Progenitor cell of endocrine pancreas (in vitro differentiated cells): ENCODE measurements at places on chromosomes 4 and X. TPM values are rescaled to one million over a fixed set of nuclear protein-coding genes. Genes with fewer than 3 reads are reported as not detected.
A peak's percentile ranks its signal among the peaks of the same experiment; 100 is the strongest.

CDS1 gene
- total RNA-seq = 21.6 and 22.2 TPM in 2 replicates

GRCh38 chrX:150255441-150256296, 107.4 kb upstream of the MAMLD1 start:
- H3K4me3 ChIP-seq = no peak overlapping the region
- no peak for DNase-seq
- H3K36me3 ChIP-seq = no peaks in the 10 kb centered on the region
- H3K27ac ChIP-seq = no peak overlapping the region
- no peaks in the 10 kb centered on the region for H3K27me3 ChIP-seq

- peaks cover 12% of the 10 kb centered on the region for H3K4me1 ChIP-seq
- no peaks in the 10 kb centered on the region for H3K27me3 ChIP-seq
- no peak overlapping the region for H3K4me3 ChIP-seq
- no peak for DNase-seq
- H3K27ac ChIP-seq = no peak overlapping the region
- H3K36me3 ChIP-seq = no peaks in the 10 kb centered on the region
These were observed 203.0 kb upstream of the CNKSR2 start for GRCh38 chrX:21171181-21171580.

GRCh38 chrX:50719614-50720013, 94.4 kb downstream of the SHROOM4 start:
- no peak overlapping the region for H3K27ac ChIP-seq
- H3K27me3 ChIP-seq = no peaks in the 10 kb centered on the region
- no peak for DNase-seq
- peaks cover 5% of the 10 kb centered on the region for H3K36me3 ChIP-seq
- no peak overlapping the region for H3K4me3 ChIP-seq

PDE6B gene
- 10.4 TPM in 2 replicates for total RNA-seq

RENBP gene
- 2.5 and 3.3 TPM in 2 replicates for total RNA-seq

GRCh38 chr4:11426731-11427120, 2.0 kb downstream of the HS3ST1 start:
- no peak overlapping the region for H3K27ac ChIP-seq
- no peak for DNase-seq
- H3K27me3 ChIP-seq = peaks cover 46% of the 10 kb centered on the region
- H3K4me3 ChIP-seq = peak overlapping the region; percentile 82

GRCh38 chrX:133812402-133812801, 173.0 kb downstream of the GPC3 start:
- H3K27me3 ChIP-seq = no peaks in the 10 kb centered on the region
- peak overlapping the region; percentile 62 for H3K27ac ChIP-seq
- DNase-seq = no peak
- H3K4me1 ChIP-seq = peaks cover 42% of the 10 kb centered on the region
- H3K36me3 ChIP-seq = no peaks in the 10 kb centered on the region
- H3K4me3 ChIP-seq = no peak overlapping the region

DNA sequence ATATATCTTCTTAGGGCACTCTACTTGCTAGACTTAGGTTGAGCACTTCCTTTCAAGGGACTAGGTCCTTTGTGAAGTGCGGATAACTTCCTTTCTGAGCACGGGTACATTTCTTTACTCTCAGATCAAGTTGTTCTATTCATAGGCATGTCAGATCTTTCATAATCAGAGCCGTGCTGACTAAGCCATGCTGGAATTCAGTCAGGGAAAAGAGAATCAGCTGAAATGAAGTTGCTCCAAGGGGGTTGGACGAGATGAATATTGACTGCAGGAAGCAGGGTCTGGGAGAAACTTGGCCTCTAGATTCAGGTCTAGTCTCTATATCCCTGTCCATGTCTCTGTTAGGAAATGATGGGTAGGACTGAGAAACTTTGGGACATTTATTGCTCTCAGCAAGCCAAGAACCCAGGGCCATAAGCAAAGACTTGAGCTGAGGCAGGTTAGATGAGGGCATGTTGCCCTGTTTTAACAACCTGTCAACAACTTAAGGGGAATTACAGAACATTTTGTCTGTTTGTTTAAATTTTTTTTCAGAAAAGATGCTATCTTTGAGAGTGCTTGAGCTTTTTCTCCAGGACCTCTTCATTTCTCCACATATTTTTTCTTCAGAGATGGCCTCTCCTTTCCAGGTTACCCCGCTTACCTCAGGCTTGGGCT, 28.3 kb downstream of the AREG start:
- no peak overlapping the region for H3K27ac ChIP-seq
- no peaks in the 10 kb centered on the region for H3K36me3 ChIP-seq

DNA sequence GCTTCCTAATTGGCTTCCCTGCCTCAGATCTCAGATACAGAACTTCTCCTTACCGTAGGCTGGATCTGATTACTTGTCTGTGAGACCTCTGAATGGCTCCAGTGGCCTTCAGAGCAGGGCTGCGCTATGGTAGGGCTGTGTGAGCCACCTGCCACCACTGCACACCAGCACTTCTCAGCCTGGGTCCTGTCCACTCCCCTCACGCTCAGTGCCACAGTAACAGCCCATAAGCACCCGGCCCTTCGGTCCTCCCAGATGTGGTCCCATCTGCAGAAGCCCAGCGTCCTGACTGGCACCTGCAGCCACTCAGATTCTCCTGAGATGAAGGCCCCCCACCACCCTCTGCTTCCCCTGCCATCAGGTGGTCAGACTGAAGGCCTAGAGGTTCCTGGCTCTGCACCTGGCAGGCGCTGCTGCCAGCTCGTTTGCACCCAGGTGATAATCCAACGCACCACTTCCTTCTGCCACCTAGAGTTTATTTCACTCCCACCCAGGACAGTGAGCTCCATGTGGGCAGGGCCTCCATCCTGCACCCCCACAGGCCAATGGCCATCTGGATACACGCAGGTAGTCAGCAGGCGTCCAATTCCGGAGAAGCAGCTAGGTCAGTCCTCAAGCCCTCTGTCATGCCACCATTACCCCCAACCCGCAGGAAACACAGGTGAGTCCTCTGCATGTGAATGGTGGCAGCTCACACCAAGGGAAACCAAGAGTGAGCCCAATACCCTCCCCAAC, 5.4 kb downstream of the WDR1 start:
- H3K36me3 ChIP-seq = peaks cover 31% of the 10 kb centered on the region
- no peak for DNase-seq
- H3K27ac ChIP-seq = peak overlapping the region; percentile 45
- H3K4me3 ChIP-seq = no peak overlapping the region
- no peaks in the 10 kb centered on the region for H3K27me3 ChIP-seq
- peaks cover 15% of the 10 kb centered on the region for H3K4me1 ChIP-seq

ARR3 gene
- total RNA-seq = not detected in 2 replicates

- peak overlapping the region; percentile 69 for H3K27ac ChIP-seq
- peaks cover 37% of the 10 kb centered on the region for H3K36me3 ChIP-seq
- no peak overlapping the region for H3K4me3 ChIP-seq
These were observed 22.4 kb downstream of the DCTD start for GRCh38 chr4:182894681-182895275.

GRCh38 chrX:41499195-41499594, 52.1 kb downstream of the NYX start:
- no peak for DNase-seq
- H3K27me3 ChIP-seq = no peaks in the 10 kb centered on the region
- H3K4me3 ChIP-seq = no peak overlapping the region
- no peak overlapping the region for H3K27ac ChIP-seq
- peaks cover 4% of the 10 kb centered on the region for H3K36me3 ChIP-seq

ABHD18 gene
- 19.4 and 19.9 TPM in 2 replicates for total RNA-seq

- H3K27ac ChIP-seq = no peak overlapping the region
- H3K4me3 ChIP-seq = no peak overlapping the region
- DNase-seq = no peak
- H3K27me3 ChIP-seq = no peaks in the 10 kb centered on the region
- no peaks in the 10 kb centered on the region for H3K4me1 ChIP-seq
These were observed 12.8 kb upstream of the AKAP17A start for GRCh38 chrX:1578511-1579173.

DNA sequence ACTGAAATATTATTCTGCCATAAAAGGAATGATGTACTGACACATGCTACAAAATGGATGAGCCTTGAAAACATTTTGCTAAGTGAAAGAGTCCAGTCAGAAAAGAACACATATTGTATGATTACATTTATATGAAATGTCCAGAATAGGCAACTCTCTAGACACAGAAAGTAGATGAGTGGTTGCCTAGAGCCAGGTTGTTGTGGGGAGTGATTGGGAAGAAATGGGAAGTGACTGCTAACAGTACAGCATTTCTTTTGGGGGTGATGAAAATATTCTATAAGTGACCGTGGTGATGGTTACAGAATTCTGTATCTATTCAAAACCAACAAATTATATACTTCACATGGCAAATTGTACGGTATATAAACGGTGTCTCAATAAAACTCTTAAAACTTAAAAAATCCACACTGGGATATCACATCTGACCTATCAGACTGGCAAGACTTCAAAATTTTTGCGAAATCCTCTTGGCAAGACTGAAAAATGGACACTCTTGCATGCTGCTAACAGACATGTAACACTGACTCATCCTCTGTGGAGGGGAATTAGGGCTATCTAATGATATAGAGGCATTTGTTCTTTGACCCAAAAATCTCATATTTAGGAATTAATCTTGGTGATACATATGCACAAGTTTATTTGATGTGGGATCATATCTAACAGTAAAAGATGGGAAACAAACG, 71.8 kb downstream of the FAM13A start:
- H3K4me3 ChIP-seq = no peak overlapping the region
- H3K27me3 ChIP-seq = no peaks in the 10 kb centered on the region
- DNase-seq = no peak
- H3K27ac ChIP-seq = no peak overlapping the region
- no peaks in the 10 kb centered on the region for H3K4me1 ChIP-seq

CABS1 gene
- total RNA-seq = not detected in 2 replicates

DNA sequence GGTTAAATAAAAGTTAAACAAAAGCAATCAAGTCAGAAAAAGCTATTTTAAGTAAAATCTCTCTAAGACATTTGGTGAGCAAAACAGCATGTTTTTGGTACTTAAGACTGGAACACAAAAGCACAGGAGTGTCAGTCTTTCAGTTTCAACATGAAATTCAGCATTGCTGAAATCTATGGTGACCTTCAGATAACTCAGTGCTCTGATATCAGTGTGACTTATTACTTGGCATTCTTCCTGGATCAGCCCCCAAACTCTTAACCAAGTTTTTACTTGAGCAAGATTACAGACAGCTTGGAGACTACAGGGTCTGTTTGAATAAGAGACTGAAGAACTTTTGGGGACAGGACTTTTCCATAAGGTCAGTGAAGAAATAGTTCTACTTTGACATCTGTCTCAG, 437.2 kb downstream of the RAPGEF2 start:
- no peak for DNase-seq
- no peak overlapping the region for H3K4me3 ChIP-seq
- H3K36me3 ChIP-seq = peaks cover 5% of the 10 kb centered on the region
- H3K27ac ChIP-seq = no peak overlapping the region
- H3K4me1 ChIP-seq = peaks cover 9% of the 10 kb centered on the region

GRCh38 chrX:49840679-49841078, 11.6 kb downstream of the PAGE4 start:
- no peaks in the 10 kb centered on the region for H3K27me3 ChIP-seq
- no peak overlapping the region for H3K27ac ChIP-seq
- peak; percentile 39 for DNase-seq
- H3K36me3 ChIP-seq = no peaks in the 10 kb centered on the region
- no peak overlapping the region for H3K4me3 ChIP-seq
- H3K4me1 ChIP-seq = no peaks in the 10 kb centered on the region

DNA sequence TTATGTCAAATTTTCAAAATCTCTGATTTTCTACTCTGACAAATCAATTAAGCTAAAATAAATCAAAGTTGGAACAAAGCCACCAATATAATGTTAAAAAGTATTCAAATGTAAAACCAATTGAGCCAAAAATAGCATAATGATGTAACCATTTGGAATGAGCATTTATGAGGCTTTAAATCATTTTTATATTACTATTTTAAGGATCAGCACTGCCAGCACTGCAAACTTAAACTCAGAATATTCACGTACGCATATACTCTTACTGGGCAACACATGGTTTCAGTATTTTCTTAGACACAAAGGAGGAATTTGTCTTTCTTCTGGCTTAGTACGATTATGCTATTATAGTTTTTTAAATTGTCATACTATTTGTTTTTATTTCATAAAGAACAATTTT, 52.2 kb downstream of the AFAP1 start:
- no peaks in the 10 kb centered on the region for H3K27me3 ChIP-seq
- no peak overlapping the region for H3K27ac ChIP-seq
- H3K4me3 ChIP-seq = no peak overlapping the region
- peaks cover 7% of the 10 kb centered on the region for H3K36me3 ChIP-seq
- no peak for DNase-seq

DNA sequence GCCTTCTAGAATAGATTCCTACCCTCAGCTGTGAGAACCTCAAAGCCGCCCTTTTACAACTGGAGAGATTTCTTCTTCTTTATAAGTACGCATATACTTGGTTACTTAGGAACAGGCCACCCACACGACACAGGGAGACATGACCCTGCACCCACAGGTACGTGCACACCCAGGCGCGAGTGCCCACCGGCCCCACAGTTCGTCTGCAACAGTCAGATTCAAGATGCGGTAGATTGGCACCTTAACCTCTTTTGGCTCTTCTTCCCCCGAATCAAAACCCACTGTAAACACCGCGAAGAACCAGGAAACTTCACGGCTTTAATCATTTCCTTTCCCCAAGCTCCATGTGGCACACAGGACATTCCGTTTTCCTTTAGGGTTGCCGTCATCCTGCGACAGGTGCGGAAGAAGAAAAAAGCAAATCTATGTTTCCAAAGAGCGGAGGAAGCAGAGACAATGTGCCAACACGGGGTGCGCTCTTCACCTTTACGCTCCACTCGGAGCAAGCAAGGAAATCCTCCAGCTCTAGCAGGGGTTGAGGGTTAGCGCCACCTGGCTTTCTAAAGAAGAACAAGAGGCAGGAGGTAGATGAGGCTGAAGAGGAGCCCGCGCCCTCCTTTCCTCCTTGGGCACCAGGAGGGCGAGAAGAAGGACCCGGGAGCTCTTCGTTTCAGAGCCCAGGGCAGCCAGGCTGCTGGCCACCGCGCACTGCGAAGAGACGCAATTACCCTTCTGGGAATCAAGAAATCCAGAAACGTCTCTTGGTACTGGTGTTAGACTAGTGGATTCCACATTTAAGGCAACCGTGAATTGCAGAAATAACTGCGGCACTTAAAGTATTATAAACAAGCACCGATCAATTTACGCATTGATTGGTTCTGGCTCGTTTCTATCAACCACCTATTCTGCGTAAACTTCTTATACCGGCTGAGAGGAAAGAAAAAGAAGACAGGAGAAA, 35.7 kb downstream of the HAND2 start:
- no peak overlapping the region for H3K27ac ChIP-seq
- H3K4me1 ChIP-seq = peaks cover 4% of the 10 kb centered on the region
- H3K4me3 ChIP-seq = peak overlapping the region; percentile 79
- H3K36me3 ChIP-seq = no peaks in the 10 kb centered on the region
- H3K27me3 ChIP-seq = peaks cover 67% of the 10 kb centered on the region

OTUD4 gene
- 40.8 and 41.8 TPM in 2 replicates for total RNA-seq

GRCh38 chr4:37896206-37896860, 5.4 kb downstream of the TBC1D1 start:
- peaks cover 43% of the 10 kb centered on the region for H3K27me3 ChIP-seq
- no peak overlapping the region for H3K4me3 ChIP-seq
- no peak for DNase-seq
- H3K27ac ChIP-seq = no peak overlapping the region
- peaks cover 3% of the 10 kb centered on the region for H3K4me1 ChIP-seq

DNA sequence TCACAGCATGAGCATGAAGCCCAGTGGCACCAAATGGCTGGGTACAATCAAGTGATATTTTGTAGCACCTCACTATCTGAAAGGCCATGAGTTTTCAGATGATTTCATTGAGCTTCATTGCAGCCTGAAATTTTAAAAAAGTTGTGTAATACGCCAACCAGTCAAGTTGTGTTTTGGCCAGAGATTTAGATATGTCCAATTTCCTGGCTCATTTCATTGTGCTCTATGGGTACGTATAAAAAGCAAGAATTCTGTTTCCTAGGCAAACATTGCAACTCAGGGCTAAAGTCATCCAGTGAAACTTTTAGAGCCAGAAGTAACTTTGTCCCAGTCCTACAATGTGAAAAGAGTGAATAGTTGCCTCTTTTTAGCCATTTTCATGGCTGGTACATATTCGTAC, 212.5 kb downstream of the GC start:
- H3K4me1 ChIP-seq = peaks cover 14% of the 10 kb centered on the region
- peaks cover 71% of the 10 kb centered on the region for H3K36me3 ChIP-seq
- H3K27me3 ChIP-seq = no peaks in the 10 kb centered on the region
- DNase-seq = no peak
- no peak overlapping the region for H3K4me3 ChIP-seq
